ENCODE measurements at places on chromosomes 5 and 9.

GRCh38 chr5:176776916-176777315 is 33.4 kb upstream of the UNC5A start:
- no peak for DNase-seq

DNA sequence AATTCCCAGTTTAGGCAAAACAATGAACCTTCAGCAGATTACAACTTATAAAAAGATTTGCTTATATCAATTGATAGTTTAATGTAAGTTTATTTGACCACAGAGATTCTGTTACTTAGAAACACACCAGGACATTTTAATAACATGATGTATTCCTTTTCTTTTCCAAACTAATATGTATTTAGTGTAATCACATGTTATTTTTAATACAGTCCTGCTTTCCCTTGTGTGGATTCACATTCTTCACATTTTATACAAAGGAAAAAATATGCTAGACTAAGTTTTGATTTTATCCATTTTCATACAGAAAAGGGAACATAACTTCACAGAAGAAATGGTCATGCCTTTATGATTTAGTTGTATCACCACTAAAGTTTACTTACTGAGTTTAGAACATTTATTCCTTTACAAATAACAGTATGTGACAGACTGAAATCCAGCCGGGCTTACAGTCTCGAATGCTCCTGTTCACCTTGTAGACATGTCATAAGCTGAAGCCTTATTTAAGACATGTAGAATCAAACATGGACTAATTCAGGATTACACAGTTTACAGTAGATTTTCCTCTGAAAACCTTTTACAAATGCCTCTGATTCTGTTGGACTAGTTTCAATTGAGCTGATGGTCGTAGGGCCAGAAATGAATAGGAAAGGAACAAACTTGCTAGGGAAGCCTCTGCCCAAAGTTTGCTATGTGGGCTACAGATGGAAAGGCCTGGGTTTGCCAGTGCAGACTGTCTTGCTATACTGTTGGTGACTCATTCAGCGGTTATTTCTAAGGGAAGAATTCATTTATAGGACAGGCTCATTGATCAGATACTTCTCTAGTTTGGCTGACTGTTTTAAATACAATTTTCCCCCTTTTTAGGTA is 6.6 kb upstream of the ASPN start:
- peak; percentile 79 for DNase-seq

DNA sequence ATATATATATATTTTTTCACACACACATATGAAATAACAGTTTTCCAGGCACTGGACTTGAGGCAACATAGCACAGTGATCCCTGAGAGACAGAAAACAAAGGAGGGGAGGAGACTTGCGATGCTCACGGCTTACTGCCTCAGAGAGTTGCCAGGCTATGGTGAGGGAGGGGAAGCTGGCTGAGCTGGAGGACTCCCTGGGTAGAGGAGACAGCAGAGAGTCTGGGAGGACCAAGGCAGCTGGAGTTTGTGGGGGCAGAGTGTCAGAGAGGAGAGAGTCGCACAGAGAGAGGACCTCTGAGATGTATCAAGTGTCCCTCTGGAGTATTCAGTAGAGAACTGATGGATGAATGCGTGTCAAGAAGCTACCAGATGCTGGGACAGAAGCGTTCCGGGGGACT is 23.1 kb upstream of the QSOX2 start:
- no peak for DNase-seq

GRCh38 chr5:110258460-110259216 is 467.8 kb downstream of the TMEM232 start:
- DNase-seq, result peak; percentile 73

- peak; percentile 63 for DNase-seq
Measured at GRCh38 chr9:87573841-87574342, 76.2 kb downstream of the DAPK1 start.

- peak; percentile 37 for DNase-seq
Measured at GRCh38 chr5:96940586-96940985, 4.7 kb downstream of the LNPEP start.

GRCh38 chr5:116420540-116420939 is 154.1 kb downstream of the SEMA6A start:
- no peak for DNase-seq

DNA sequence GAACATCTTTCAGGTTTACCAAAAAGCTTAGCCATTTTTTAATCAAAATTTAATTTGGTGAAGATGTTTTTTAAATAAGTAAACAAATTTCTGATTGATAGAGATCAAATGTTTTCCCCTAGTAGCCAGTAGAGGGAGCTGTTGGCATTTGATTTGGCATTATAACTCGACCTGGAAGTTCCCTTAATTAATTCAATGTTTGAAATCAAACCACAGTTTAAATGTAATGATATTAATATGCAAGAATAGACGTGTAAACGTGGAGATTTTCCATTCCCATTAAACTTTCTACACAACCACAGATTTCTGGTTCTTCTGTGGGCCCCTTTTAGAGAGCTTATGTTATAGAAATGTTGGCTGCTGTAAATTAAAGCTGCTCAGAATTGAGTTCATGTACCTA is 148.1 kb upstream of the MPDZ start:
- DNase-seq, result peak; percentile 33
